ENCODE measurements at places on chromosomes 6 and 20.
A peak's percentile ranks its signal among the peaks of the same experiment; 100 is the strongest.

DNA sequence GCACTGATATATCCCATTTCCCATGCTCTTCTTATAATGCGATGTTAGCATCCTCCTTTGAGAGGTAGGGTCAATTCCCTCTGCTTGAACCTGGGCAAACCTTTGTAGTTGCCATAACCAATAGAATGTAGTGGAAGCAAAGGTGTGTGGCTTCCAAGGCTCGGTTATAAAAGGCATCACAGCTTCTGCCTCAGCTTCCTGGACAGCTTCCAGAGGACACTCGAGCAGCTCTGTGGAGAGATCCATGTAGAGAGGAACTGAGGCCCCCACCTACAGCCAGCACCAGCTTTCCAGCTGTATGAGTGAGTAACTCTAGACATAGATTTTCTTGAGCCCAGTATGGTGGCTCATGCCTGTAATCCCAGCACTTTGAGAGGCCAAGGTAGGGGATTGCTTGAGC is 36.7 kb downstream of the FGD2 start:
- DNase-seq = no peak

DNA sequence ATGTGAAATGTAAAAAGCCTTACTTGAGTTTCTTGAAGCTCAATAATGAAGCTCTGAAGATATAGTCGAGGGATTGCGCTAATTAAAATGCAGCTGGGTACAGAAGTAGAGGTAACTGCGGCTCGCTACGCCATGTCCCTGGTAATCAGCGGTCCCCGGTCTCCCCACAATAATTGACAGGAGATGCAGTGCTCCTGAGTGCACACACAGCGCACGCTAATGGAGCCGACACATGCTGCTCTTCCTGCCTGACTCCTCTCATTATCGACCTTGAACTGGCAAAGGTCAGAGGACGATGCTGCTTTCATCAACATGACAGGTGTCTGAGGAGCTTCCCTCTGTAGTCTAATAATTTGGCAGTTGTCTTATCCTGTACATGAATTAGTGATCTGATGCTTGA is 365.9 kb downstream of the RNF144B start:
- DNase-seq = no peak

GRCh38 chr6:147016440-147016839 is 187.8 kb upstream of the STXBP5 start:
- DNase-seq = no peak

DNA sequence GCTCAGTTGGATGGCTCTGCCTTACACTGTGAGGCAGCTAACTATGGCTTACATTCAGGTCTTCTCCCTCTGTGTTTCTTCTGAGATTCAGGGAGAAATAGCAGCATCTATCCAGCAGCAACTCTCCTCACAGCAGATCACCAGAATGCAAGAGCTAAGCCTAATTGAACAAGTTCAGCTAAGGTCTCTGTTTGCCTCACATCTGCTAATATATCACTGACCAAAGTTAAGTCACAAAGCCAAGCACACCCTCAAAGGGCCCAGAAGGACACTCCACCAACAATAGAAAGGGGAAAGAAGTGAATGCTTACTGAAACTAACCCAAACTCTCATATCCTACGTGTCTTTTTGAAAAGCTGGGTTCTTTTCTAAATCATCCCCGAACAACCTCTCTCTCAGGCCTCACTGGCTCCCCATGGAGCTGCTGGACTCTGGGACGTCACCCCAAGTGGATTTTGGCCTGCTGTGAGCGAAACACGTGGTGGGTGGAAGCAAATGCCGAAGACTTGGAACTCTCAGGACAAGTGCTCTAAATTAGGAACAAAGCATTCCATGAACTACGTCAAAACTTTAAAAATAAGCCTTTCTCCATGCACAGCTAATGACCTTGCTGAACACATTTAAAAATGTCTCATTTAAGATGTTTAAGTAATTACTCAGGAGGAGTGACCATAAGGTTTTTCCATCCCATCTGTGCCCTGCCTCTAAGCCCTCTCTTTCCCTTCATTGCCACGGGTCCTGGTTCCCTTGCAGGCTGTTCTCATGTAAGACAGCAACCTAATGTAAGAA is 167.5 kb upstream of the PLCB4 start:
- DNase-seq = no peak

DNA sequence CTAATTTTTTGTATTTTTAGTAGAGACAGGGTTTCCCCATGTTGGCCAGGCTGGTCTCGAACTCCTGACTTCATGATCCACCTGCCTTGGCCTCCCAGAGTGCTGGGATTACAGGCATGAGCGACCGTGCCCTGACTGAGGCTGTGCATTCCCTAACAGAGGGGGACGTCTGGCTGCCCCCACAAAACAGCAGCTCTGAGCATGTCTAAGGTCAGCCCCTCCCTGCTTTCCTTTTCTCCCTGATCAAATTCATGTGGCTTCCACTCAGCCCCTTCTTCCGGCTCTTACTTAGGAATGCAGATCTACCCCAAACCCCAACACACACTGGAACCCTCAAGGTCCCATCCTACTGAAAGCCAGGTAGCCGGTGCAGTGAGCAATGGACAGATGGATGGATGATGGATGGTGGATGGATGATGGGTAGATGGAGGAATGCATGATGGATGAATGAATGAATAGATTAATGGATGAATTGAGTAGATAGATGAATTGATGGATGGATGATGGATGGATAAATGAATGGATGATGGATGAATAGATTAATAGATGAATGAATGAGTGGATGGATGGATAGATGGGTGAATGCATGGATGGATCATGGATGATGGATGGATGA is 91.5 kb upstream of the BHLHE23 start:
- no peak for DNase-seq

DNA sequence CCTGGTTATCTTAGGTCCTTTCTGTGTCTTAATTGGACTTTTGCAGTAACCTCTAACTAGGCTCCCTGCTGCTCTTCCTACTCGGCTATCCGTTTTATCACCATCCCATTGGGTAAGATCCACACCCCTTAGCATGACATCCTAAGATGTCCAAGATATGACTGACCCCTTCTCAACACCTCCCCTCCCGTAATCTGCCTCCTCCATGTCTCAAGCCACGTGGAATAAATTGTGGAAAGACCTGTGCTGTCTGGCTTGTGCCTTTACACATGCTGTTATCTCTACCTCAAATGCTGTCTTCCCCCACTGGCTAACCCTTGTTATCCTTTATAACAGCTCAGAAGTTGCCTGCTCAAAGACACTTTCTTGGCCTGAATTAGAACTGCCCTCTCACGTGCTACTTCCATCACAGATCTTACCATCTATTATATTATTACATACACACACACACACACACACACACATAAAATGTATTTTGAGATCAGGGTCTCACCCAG is 26.5 kb downstream of the EIF2S2 start:
- DNase-seq = no peak

GRCh38 chr20:47389867-47390347 is 33.4 kb upstream of the ZMYND8 start:
- DNase-seq = no peak

- DNase-seq = no peak
These were observed 50.8 kb upstream of the SMLR1 start for GRCh38 chr6:130776287-130776925.

GRCh38 chr20:57198132-57199072 is 68.0 kb downstream of the BMP7 start:
- DNase-seq = no peak

- DNase-seq = no peak
These were observed 584.7 kb downstream of the BMP2 start for GRCh38 chr20:7352165-7352564.

DNA sequence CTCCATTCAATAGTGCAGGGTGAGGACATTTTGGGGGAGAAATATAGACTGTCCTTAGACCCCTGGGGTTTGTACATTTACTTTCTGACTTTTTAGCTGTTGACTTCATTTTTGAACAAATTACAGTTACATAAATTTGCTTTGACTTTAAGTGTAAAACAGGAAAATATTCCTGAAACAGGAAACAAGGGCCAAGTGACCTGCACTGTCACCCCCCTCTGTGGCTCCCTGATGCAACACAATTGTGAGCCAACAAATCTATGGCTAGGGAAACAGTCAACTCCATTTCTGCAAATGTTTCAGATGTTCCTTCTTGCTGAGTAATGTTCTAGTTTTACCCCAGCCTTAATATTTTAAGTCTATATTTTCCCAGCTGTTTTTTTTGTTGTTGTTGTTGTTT is 39.8 kb downstream of the HLA-A start:
- no peak for DNase-seq

DNA sequence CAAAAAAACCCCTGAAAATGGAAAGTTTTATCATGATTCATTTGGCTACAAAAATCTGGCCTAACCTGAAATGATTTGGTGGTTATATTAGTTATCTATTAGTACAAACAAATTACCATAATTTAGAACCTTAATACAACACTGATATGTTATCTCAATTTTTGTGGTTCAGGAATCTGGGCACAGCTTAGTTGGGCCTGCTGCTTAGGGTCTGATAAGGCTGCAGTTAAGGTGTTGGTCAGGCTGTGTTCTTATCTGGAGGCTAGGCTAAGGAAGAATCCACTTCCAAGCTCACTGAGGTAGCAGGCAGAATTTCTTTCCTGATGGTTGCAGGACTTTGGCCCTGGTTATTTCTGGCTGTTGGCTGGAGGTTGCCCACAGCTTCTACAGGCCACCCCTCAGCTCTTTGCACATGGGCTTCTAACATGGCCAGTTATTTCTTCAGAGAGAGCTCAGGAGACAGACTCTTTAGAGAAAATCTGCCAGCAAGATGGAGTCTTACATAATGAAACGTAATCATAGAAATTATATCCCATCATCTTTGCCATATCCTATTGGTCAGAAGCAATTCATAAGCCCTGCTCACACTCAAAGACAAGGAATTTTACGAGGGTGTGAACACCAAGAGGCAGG is 11.4 kb downstream of the TRIM38 start:
- DNase-seq = no peak

- DNase-seq = no peak
These were observed 91.3 kb downstream of the PDE10A start for GRCh38 chr6:165571721-165572132.

DNA sequence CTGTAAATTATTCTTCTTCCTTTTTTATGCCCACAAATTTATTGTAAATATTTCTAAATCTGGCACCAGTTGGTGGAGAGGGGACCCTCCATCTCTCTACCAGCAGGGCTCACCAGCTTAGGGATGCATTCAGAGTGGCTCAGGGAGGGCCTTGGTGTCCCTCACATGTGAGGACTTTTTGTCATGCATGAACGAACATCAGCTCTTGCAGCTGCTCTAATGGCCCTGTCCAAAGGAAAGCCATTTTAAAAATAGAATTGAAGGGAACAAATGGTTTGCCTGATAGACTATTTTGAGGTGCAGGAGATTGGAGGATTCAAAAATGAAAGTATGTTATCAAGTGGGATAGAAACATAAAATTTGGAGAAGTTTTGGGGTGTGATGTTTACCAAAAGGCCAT is 37.5 kb upstream of the KLHL31 start:
- DNase-seq = no peak

GRCh38 chr6:87436435-87436834 is 28.7 kb downstream of the CFAP206 start:
- no peak for DNase-seq

- DNase-seq = peak; percentile 10
These were observed 172.8 kb downstream of the KLHL32 start for GRCh38 chr6:97097068-97098047.

DNA sequence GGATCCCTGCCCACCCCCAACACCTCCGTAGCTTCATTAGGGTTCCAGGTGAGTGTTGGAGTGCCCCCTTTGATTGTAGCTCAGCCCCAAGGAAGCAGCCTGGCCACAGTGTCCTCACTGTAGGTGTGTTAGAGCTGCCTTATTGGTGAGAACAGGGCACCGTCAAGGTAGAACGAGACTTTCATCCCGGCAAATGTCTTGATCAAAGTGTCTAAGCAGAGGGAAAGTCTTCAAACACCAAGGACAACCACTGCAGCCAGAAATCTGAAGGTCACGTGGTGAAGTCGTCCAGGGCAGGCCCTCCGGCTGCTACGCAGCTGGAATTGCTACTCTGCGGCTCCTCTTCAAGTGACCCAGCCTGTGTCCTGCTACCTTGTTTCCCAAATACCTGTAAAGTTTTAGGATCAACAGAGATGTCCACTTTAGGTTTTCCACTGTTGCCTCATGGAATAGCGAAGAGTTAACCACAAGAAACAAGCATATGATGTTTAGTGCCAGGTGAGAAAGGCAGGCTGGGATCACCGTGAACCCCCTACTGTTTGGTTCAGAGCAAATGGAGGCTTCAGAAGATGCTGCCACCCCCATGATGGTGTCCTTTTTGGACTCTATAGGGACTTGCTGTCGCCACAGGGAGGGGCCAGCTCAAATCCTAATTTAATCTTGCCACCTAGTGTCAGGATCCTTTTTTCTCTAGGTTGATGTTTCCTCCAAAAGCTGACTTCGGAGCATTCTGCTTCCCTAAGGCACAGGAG is 1.7 kb upstream of the DLL1 start:
- no peak for DNase-seq

DNA sequence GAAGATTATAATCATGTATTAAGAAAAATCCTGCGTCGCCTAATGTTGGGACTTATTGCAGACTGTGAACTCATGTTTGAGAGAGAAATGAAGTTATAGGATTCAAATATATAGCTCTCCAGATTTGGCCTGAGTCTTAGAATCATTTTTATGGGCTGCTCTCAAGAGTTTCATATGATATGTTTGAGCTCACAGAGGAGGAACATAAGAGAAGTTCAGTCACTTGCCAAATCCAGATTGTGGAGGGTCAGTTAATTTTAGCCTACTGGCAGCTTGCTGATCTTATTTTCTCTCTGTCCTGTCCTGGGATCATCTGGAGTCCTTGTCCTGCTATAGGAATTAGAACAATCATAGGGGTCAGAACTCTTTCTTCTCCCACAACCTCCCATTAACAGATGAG is 186.1 kb upstream of the SUPT3H start:
- no peak for DNase-seq

DNA sequence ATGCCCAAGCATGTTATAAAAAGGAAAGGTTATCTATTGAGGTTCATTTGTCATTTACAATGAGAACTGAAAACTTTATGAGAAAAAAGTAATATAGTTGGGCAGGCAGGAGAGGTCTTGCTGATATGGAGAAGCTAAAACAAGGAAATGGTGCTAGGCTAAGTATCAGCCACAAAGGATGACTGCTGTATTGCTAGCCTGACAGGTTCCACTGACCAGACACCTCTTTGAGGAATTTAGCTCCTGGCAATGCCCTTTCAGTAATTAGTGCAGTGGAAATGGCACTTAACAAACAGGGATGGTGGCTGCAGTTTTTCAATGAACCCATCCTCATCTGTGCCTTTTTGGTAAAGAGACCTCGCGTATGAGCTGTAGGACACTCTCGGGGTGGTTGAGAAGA is 284.4 kb downstream of the ZFAND3 start:
- DNase-seq = no peak

- no peak for DNase-seq
These were observed 23.8 kb downstream of the SLC22A23 start for GRCh38 chr6:3433005-3433404.

GRCh38 chr6:2984738-2985406 is 13.5 kb upstream of the SERPINB6 start:
- DNase-seq = no peak

DNA sequence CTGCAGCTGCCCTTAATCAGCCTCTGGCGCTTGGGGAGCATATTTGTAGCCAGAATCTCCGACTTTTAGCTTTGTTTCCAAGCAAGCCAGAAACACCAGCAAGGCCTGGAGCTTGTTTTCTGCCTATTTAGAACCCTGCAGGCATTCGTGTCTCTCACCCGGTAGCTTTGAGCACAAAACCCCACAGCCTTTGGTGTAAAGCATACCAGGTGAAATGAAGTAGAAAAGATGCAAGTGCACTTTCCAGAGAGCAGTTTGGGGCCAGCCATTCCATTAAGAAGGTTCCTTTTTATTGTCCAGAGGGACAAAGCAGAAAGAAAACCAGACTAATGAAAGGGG is 736 bp downstream of the FAM217B start:
- DNase-seq = no peak

GRCh38 chr6:149015535-149016525 is 269.0 kb downstream of the UST start:
- no peak for DNase-seq

GRCh38 chr6:154425034-154425433 is 68.4 kb upstream of the IPCEF1 start:
- DNase-seq = no peak
